ENCODE measurements at places on chromosomes 2 and 18.

DNA sequence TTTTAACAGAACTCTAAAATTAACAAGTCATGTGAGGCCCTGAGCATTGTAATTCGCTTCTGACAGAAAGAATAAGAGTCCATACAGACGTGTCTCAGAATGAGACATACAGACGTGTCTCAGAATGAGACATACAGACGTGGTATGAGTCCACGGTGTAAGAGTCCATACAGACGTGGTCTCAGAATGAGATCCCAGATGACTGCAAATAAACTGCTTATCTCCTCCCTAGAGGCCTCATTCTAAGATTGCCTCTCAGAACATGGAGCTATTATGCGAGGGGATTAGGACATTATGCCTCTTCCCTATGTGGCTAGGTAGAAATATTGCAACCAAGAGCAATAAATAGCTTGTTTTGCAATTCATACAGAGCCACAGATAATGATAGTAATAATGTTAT, 63.9 kb downstream of the NEB start:
- DNase-seq: no peak

DNA sequence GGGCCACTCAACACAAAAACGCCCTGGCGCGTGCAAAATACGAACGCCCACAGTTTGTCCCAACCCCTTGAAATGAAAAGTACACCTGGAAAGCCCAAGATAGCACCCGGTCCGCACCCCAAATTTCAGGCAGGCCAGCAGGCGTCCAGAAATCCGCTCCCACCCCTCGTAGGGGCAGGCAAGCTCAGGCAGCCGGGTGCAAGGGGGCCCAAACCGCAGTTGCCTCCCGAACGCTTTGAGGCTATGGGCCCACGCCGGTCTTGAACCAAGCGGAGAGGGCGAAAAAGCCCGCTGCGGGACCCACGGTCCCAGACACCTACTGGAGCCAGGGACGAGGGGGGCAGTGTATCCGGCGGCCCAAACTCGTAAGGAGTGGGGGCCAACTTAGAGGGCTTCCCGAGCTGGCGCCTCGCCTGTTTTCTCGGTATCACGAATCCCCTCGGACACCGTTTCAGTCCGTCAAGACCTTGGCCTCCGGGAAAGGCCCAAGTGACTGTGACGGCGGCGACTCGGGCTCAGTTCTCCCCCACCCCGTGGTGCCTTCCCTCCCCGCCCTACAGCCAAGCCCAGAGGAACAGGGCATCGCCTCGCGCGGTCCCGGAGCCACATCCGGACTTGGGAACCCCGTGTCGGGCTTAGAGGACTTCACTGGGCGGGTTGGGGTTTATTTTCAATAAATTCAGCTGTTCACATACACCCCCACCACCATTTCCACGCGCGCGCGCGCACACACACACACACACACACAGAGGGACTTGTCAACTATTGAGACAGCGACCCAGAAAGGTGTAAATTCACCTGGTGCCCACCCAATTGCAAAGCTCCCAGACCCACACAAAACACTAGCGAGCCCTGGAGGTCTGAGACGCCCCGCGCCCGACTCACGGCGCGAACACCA, 6.2 kb upstream of the SATB2 start:
- no peak for DNase-seq

- no peak for DNase-seq
Measured at GRCh38 chr2:145383961-145384360, 864.0 kb upstream of the ZEB2 start.

DNA sequence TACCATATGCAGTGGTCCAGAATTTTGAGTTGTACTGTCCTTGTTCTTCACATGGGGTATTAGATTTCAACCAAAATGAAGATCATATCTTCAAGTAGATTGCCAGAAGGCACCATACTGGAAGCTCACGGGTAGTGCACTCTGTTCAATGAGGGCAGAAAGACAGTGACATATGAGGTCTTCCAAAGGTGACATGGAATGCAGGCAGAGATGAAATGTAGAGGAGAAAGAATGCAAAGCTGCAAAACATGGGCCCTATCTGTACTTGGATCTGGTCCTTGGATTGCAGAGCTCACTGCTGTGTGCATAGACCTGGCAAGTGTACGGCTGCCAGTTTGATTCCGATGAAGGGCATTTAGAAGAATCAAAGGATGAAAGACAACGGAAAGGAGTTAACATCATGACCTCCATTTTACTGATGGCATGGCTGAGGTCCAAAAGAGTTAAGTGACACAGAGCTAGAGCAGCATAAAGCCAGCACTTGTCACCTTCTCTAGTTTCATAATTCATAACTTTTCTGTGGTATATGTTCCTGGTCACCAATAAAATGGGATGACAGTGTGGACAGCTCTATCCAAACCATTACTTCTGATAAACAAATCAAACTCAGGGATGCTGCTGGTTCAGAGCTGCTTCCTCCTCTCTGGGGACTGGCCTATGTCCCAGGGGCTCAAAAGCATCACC, 64.7 kb downstream of the BCL2 start:
- DNase-seq: no peak

- DNase-seq: no peak
Measured at GRCh38 chr2:119218478-119219064, 5.1 kb upstream of the STEAP3 start.

- no peak for DNase-seq
Measured at GRCh38 chr2:112642966-112643365, 2.8 kb upstream of the SLC20A1 start.

- no peak for DNase-seq
Measured at GRCh38 chr18:73614812-73615211, 532.8 kb downstream of the FBXO15 start.
